ENCODE measurements at places on chromosomes 12 and 14. TPM values are rescaled to one million over a fixed set of nuclear protein-coding genes. Genes with fewer than 3 reads are reported as not detected.

DNA sequence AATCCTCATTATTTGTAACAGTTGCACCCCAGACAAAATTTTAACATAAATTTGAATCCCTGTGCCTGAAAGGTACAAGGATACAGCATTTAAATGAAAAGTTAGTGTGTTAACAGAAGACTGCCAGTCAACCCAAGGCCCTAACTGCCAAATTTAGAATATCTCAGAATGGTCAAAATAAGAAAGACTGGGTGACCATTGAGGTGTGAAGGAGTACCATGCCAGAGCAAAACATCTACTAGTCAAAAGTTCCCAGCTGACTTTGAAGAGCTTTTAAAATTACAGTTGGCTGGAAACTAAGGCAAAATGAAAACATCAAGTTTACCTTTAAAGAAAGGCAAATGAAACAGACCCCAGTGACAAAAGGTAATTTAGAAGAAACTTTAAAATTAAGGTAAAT, 18.4 kb downstream of the SAV1 start:
- no peak overlapping the region for H3K27ac ChIP-seq
- DNase-seq: no peak
- H3K4me3 ChIP-seq: no peak overlapping the region
- no peaks in the 10 kb centered on the region for H3K27me3 ChIP-seq
- H3K4me1 ChIP-seq: no peaks in the 10 kb centered on the region

The CEBPE gene
- total RNA-seq: not detected

The POP5 gene
- total RNA-seq: 59.7 TPM

GRCh38 chr12:77433799-77434198, 368.4 kb upstream of the E2F7 start:
- no peak for DNase-seq
- H3K36me3 ChIP-seq: no peaks in the 10 kb centered on the region
- no peak overlapping the region for H3K4me3 ChIP-seq
- no peak overlapping the region for H3K27ac ChIP-seq
- H3K4me1 ChIP-seq: no peaks in the 10 kb centered on the region
- H3K27me3 ChIP-seq: no peaks in the 10 kb centered on the region

GRCh38 chr12:49882248-49882850, 21.4 kb downstream of the FAIM2 start:
- no peak overlapping the region for H3K4me3 ChIP-seq
- no peaks in the 10 kb centered on the region for H3K27me3 ChIP-seq
- DNase-seq: no peak
- no peak overlapping the region for H3K27ac ChIP-seq

DNA sequence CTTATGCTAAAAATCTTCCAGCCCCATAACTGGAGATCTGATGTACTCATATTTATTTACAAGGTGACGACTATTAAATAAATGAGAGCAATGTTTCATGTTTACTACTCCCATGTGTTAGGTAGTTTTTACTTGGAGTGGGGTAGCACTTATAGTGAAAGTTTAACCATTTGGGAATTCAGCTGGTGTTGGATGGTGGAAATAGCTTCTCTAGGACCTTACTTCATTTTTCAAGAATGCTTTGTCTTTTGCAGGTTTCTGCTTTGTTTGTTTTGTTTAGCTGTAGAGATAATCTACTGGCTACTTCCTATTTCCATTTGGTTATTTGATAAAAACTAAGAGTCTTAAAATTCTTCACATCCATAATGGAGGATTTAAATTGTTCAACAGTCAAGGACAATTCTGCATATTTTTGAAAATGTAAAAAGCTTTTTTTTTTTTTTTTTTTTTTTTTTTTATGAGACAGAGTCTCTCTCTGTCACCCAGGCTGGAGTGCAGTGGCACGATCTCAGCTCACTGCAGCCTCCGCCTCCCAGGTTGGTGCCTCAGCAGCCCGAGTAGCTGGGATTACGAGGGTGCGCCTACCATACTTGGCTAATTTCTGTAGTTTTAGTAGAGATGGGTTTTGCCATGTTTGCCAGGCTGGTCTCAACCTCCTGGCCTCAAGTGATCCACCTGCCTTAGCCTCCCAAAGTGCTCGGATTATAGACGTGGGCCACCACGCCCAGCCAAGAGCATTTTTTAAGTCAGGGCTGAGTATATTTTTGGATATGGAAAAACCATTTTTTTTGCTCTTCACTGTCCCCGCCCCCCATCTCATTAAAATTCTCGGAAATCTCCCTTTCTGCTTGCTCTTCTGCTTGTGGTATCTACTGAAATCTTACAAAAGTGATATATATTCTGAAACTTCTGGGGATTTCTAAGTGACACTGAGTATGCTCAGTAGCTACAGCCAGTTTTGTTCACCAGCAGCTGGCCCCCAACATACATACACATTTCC, 1.4 kb upstream of the ABCD2 start:
- peak overlapping the region; percentile 42 for H3K4me3 ChIP-seq
- H3K36me3 ChIP-seq: no peaks in the 10 kb centered on the region
- H3K27ac ChIP-seq: no peak overlapping the region
- H3K27me3 ChIP-seq: no peaks in the 10 kb centered on the region
- H3K4me1 ChIP-seq: no peaks in the 10 kb centered on the region

The ASCL1 gene
- not detected for total RNA-seq

GRCh38 chr14:73870525-73871235, 16.0 kb upstream of the ZNF410 start:
- DNase-seq: no peak
- no peak overlapping the region for H3K27ac ChIP-seq
- no peaks in the 10 kb centered on the region for H3K36me3 ChIP-seq
- H3K4me1 ChIP-seq: no peaks in the 10 kb centered on the region
- no peaks in the 10 kb centered on the region for H3K27me3 ChIP-seq
- no peak overlapping the region for H3K4me3 ChIP-seq

GRCh38 chr12:42892702-42893551, 303.4 kb upstream of the PRICKLE1 start:
- no peak overlapping the region for H3K27ac ChIP-seq
- H3K27me3 ChIP-seq: no peaks in the 10 kb centered on the region
- no peak overlapping the region for H3K4me3 ChIP-seq
- no peak for DNase-seq

DNA sequence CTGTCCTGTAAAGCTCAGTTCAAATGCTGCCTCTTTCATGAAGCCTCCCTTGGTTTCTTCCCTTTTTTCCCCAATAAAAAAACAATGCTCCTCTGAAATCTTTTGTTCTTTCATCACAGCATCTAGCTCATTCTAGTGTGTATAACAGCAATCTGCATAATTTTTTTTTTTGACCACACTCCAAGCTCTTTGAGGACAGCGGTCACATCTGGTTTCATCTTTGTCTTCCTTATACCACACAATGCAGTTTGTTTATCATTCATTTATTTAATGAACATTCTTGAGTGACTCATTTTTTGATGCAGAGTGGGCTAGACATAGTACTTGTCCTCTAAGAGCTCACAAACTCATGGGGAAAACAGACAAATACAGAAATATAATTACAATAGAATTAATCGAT, 7.3 kb downstream of the GNG2 start:
- H3K4me1 ChIP-seq: no peaks in the 10 kb centered on the region
- no peak for DNase-seq
- no peak overlapping the region for H3K4me3 ChIP-seq
- H3K36me3 ChIP-seq: no peaks in the 10 kb centered on the region
- H3K27ac ChIP-seq: no peak overlapping the region
- no peaks in the 10 kb centered on the region for H3K27me3 ChIP-seq
